ENCODE measurements at places on chromosomes 4 and X.

GRCh38 chr4:71009086-71009485 is 15.6 kb downstream of the DCK start:
- no peak for DNase-seq

DNA sequence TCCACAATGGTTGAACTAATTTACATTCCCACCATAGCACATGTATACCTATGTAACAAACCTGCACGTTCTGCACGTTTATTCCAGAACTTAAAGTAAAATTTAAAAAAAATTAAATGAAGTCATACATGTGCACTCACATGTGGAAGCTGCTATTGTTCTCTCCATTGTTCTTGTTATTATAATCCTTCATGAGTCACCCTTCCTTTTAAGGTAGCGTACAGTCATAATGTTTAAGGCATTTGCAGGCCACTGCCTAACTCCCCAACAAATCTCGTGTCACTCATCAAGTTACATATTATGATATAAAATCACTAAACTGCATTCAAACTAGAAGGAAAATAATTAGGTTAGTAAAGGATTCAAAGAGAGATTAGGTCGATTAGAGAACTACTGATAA is 63.6 kb downstream of the SLC7A11 start:
- no peak for DNase-seq

- DNase-seq: no peak
These were observed 37.9 kb upstream of the RASL11B start for GRCh38 chr4:52824270-52824602.

- no peak for DNase-seq
These were observed 22.9 kb upstream of the PUDP start for GRCh38 chrX:7170898-7171297.

DNA sequence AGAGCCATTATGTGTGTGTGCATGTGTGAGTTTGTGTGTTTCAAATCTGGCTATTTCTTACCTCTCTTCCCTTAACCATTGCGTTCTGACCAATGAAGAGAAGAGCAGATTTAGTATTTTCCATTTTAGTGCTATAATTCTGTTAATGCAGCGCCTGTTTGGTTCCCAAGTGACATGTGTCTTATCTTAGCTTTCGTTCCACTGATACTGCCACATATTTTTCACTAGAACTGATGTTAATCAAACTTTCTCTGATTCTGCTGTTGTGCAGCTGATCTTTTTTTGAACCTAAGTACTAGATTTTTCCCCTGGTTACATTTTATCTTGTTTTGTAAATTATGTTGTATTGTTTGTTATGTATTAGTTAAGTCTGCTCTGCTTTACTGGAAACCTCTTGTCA is 152.9 kb upstream of the MID1 start:
- DNase-seq: no peak

Data from osteocyte (in vitro differentiated cells).